Retinal pigment epithelial cell (primary cell): ENCODE measurements at places on chromosomes 4 and X.

DNA sequence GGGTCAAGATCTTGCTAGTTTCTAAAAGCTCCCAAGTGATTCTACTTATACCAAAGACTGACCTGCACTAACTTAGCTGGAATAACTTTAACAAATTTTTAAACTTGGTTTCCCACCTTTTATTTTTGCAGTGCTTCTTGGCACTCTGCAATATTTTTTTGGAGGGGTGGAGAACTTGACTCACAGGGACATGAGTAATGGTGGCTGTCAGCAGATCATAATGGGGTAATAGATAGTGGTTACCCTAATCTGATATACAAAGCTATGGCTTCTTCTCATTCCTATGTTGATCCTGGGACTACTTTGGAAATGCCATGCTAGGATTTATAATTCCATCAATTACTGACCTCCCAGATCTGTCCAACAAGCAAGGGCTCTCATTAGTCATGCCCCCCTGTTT is 295.7 kb downstream of the GPAT3 start:
- DNase-seq, result no peak

- peak; percentile 91 for DNase-seq
These were observed 71.9 kb downstream of the MAGEB17 start for GRCh38 chrX:16239211-16239610.

- no peak for DNase-seq
These were observed 25.5 kb upstream of the FHL1 start for GRCh38 chrX:136121788-136122187.

DNA sequence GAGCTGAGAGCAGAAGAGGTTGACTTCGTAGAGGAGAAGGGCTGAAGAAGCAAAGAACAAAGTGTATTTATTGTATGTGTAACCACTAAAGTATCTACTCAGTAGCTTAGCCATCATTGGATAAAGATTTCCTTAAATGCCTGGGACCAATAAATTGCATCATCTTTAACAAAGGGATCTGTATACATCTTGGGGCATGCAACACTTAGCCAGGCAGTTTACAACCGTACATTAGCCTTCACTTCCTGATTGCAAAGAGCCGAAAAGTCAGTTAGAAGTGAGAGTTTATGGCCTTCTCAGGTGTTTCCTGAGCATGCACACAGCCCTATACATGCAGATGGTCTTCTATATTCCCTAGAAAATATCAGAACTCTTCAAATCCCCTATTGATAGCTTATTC is 68.0 kb upstream of the MAGED1 start:
- no peak for DNase-seq

GRCh38 chrX:143661286-143661685 is 25.4 kb upstream of the SLITRK4 start:
- DNase-seq, result no peak

- no peak for DNase-seq
These were observed 213.1 kb downstream of the UGT8 start for GRCh38 chr4:114811564-114812301.

- DNase-seq, result no peak
These were observed 34.1 kb downstream of the P2RY8 start for GRCh38 chrX:1502853-1503252.

- no peak for DNase-seq
These were observed 55.5 kb downstream of the LEF1 start for GRCh38 chr4:108113229-108113628.

DNA sequence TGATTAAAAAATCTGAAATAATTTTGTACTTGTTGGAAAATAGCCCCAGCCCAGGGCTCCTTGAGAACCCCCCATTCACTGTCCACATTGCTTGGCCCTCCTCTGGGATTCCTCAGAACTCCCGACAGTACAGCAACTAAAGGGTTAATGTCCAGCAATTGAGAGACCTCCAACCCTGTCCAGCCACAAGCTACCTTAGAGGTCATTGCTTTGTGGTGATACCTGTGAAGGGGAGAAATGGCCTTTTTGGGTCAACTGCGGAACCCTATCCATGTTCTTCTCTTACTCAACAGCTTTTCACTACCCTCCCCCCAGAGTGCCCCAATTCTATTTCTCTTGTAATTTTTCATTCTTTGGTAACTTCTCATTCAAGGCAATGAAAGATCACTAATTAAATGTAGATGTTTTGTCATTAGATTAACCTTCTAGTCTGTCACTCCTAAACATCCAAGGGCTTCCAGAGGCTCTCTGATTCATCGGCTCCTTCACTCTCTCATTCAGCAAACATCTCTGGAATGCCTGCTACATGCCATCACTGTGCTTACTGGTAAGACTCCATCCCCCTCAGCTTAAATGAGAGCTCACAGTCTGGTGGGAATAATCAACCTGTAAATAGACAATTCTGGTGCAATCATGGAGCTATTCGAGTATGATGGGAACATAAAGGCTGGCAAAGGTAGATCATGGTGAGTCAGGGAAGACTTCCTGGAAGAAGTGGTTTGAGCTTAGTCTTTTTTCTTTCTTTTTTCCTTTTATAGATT is 241.4 kb upstream of the PGRMC2 start:
- peak; percentile 96 for DNase-seq

- DNase-seq, result peak; percentile 10
These were observed 87.4 kb upstream of the GK2 start for GRCh38 chr4:79495447-79495846.

- DNase-seq, result no peak
These were observed 8.6 kb upstream of the INTU start for GRCh38 chr4:127624173-127624572.
